Renal cortex interstitium (tissue), 15 donors: ENCODE measurements at places on chromosomes 7 and 10.

DNA sequence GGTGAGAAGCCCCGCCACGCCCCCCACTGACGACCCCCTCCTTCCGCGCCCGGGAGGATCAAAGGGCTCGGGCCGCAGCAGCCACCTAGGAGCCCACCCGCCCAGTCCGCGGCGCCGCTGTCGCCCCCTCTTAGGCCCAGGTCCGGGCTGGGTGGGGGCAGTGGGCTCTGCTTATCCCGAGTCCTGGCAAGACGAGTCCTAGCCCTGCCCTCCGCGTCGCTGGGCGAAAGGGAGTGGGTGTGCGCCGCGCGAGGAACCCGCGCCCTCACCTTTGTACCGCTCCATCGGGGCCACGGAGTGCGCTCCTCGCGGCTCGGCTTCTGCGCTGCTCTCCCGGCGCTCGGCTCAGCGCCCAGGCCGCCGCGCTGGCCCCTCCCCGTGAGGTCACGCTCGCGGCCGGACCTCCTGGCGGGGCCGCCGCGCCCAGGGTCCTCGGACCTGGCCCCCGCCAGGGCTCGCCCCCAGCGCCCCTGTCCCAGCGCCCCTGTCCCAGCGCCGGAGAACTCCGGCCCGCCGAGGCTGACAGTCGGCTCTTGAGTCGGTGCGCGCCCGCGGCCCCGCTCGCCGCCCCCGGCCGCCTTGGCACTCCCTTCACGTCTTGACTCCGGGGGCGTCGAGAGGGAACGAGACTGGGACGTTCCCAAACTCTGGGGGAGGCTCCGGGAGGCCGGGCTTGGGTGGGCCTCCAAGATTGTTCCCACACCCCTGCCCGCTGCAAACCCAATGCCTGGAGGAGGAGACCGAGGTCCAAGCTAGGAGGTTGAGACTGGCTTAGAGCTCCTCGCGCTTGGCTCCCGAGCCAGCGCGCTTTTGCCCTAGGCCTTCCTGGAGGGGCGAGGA lies at the start of gene AFAP1L2:
Gene AFAP1L2, minus strand, starts transcription at position 332 of the 840 bp plus-strand sequence. Its CDS starts 47 bp downstream, at position 285.
- no peak for DNase-seq

GRCh38 chr7:44787041-44787440 lies 9.4 kb upstream of the PPIA start:
- no peak for DNase-seq

DNA sequence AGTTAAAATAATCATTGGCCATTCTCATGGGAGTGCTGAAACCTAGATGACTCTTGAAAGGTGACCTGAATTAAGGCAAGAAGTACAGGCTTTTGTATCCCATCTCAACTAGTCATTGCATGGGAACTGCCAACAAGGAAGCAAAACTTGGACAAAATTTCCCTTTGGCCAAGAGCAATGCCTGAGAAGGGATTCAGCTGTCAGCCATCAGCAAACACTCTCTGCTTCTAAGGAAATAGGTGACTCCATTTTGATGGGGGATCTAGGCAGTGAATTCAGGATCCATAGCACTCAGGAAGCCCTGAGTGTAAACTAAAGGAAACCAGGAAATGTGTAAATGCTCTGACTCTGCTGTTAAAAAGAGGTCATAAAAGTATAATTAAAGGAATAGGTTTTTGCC lies 221.5 kb upstream of the TMEM229A start:
- no peak for DNase-seq

GRCh38 chr7:158266817-158267741 lies 320.5 kb downstream of the PTPRN2 start:
- DNase-seq, result no peak

DNA sequence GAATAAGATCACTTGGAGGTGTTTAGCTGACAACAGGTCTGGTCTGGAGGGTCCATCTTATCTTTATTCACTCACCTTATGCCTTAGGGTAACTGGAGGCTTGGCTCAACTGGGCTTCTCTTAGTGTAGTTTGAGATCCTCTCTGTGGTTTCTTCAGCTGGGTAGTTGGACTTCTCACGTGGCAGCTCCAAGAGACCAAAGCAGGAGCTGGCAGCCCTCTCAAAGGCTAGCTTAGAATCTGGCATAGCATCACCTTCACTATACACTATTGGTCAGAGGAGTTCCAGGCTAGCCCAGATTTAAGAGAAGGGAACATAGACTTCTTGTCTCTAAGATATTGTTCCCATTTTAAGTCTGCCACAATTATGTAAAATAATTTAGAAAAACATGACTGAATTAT lies 16.4 kb downstream of the ADK start:
- DNase-seq, result no peak

GRCh38 chr7:105920766-105921165 lies 42.3 kb upstream of the CDHR3 start:
- DNase-seq, result no peak
